Natural killer cell treated with Interleukin-12 subunit alpha and Interleukin-12 subunit beta and Interleukin-15 and Interleukin-18, amount 100 ng/mL, for 72 hours (primary cell): ENCODE measurements at places on chromosomes 3 and 15. TPM values are rescaled to one million over a fixed set of nuclear protein-coding genes. Genes with fewer than 3 reads are reported as not detected.

GRCh38 chr3:16266714-16267113 lies 1.7 kb downstream of the OXNAD1 start:
- peaks cover 21% of the 10 kb centered on the region for H3K4me1 ChIP-seq
- no peak overlapping the region for H3K27ac ChIP-seq

Gene IFRD2
- total RNA-seq, result 225 TPM

DNA sequence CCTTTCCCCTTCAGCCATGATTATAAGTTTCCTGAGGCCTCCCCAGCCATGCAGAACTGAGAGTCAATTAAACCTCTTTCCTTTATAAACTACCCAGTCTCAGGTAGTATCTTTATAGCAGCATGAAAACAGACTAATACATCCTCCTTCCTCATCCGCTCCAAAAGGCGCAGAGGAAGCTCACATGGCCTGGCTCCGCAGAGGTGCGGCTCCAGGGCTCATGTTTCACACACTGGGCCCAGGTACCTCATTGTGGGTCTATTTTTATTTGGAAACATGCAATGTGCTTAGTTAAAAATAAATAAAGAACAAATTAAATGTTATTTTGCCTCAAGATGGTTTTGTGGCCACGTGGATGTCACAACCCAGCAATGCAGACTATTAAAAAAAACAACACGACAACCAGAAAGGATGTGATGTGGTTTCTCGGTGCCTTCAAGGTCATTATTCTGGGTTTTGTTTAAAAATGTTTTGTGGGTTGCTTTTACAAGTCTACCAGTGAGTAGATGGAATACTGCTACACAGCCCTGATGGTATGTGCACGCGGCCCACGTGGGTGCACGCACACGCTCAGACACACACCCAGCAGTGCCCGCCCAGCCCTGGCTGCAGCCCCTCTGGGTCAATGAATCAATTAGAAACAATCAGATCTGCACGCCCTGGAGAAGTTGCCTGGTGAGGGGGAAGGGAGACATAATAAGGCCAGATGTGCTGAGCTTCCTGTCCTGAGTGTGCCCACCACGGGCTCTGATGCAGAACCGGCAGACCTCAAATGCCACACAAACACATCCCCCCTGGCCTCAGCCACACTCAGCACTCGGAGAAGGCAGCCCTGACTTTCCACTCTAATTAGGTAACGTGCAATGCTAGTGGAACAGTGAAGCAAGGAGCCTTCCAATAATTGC lies 140.1 kb downstream of the ADAMTS17 start:
- peaks cover 20% of the 10 kb centered on the region for H3K27me3 ChIP-seq
- no peak for DNase-seq
- H3K4me1 ChIP-seq, result peaks cover 20% of the 10 kb centered on the region
- no peaks in the 10 kb centered on the region for H3K36me3 ChIP-seq

- no peak overlapping the region for H3K4me3 ChIP-seq
- H3K27me3 ChIP-seq, result no peaks in the 10 kb centered on the region
- no peaks in the 10 kb centered on the region for H3K36me3 ChIP-seq
- peaks cover 20% of the 10 kb centered on the region for H3K4me1 ChIP-seq
- no peak overlapping the region for H3K27ac ChIP-seq
Observed at GRCh38 chr15:73927003-73927475, 777 bp downstream of the LOXL1 start.

Gene ANKUB1
- total RNA-seq, result not detected

Gene AHSG
- total RNA-seq, result not detected

Gene IGSF10
- total RNA-seq, result not detected

DNA sequence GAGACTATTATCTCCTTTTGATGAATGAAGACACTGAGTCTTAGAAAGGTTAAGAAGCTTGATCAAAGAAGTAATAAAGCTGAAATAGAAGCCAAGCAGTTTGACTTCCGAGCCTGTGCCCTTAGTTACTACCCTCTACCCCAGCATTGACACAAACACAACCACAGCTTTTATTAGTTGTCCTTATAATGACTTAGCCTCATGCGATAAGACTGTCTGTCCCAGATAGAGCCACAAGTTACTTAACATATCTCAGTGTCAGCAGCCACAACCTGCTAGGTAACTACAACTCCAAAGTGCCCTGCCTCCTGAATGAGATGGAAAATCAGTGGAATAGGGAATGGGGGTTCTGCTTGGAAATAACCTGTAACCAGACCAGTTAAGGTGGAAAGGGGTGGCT lies 781.6 kb upstream of the CFAP20DC start:
- no peaks in the 10 kb centered on the region for H3K36me3 ChIP-seq
- no peak overlapping the region for H3K27ac ChIP-seq
- H3K27me3 ChIP-seq, result no peaks in the 10 kb centered on the region
- H3K4me1 ChIP-seq, result no peaks in the 10 kb centered on the region

- no peak overlapping the region for H3K4me3 ChIP-seq
- peaks cover 5% of the 10 kb centered on the region for H3K27me3 ChIP-seq
- DNase-seq, result no peak
- H3K27ac ChIP-seq, result no peak overlapping the region
- no peaks in the 10 kb centered on the region for H3K4me1 ChIP-seq
Observed at GRCh38 chr3:72003936-72004335, 219.0 kb upstream of the PROK2 start.

DNA sequence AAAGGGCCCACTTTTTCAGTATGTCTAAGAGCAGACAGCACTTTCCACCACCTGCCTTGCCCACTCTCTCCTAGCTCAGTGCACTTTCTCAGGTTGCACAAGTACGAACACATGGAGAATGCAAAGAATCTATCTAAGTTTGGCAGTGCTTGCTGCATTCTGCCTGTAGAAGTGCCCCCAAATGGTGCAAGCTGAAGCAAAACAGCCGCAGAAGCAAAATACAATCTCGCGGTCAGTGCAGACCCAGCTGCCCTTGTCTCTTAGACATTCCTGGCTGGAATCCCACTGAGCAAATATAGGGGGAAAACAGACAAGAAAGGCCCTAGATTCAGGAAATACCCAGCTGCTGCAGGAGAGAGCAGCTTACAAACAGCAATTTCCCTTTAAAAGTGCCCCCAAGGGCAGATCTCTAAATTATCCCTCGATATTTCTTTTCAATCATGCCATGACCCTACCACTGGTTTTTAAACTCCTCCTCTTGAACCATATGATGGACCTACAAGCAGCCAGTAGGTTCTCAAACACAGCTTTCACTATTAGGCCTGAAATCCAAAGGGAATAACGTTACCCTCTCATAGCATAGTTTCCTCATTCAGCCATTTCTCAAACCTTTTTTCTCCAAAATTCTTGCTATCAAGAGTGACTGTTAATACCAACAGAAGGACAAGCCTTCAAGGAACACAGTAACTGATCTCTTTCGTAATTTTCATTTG lies 67.0 kb downstream of the TNIK start:
- H3K4me1 ChIP-seq, result peaks cover 45% of the 10 kb centered on the region
- peaks cover 10% of the 10 kb centered on the region for H3K36me3 ChIP-seq
- H3K27ac ChIP-seq, result no peak overlapping the region
- no peak for DNase-seq
- no peak overlapping the region for H3K4me3 ChIP-seq

Gene LTK
- not detected for total RNA-seq
